ELF-1 (cell line): ENCODE measurements at places on chromosomes 3 and 15.

DNA sequence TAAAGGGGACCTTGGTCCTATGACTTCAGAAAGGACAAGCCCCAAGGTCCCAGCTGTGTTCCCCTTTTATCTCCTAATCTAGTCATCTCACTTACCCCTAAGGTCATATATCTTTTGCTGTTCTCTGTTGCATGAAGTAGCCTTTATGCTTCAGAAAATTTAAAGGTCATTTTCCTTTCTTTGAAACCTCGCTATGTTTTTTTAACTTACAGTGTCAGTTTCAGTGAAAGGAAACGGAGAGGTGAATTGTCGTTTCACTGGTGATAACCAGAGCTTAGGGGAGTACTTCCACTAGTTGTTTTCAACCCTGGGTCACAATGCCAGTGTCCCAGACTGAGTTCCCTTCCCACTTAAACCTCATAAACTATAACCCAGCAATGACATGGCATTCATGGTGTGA is 357.4 kb downstream of the GAP43 start:
- DNase-seq = no peak

DNA sequence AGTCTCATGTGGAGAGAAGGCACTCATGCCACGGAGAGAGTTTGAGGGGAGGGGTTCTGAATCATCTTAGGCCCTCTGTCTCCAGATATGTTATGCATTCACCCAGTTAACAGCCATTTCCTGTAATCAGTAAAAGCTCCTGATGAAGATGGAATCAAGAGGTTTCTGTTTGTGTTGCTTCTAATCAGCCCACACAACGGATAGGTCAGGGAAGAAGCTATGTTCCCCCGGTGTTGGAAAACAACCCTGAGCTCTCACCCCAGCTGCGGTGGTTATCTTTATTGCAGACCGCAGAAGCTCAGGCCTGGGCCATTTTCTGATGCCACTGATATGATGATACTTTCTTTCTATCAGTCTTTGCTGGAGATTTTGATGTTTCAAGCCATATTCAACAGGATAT is 338.5 kb upstream of the ONECUT1 start:
- DNase-seq = no peak

- DNase-seq = no peak
Observed at GRCh38 chr15:63946524-63947065, 99.7 kb downstream of the DAPK2 start.

- no peak for DNase-seq
Observed at GRCh38 chr3:162721736-162722135, 1225.1 kb downstream of the OTOL1 start.

DNA sequence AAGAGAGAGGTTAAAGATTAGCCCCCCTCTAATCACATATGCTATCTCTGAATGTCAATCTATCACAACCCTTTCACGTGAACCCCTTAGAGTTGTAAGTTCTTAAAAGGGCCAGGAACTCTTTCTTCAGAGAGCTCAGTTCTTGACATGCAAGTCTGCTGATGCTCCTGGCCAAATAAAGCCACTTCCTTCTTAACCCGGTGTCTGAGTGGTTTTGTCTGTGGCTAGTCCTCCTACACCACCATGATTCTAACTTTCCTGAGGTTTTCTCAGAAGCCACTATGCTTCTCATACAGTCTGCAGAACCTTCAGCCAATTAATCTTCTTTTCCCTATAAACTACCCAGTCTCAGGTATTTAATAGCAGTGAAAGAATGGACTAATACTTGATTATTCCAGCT is 231.1 kb upstream of the CNTN6 start:
- DNase-seq = no peak

GRCh38 chr15:55343168-55343567 is 24.1 kb downstream of the PIGB start:
- DNase-seq = no peak

GRCh38 chr15:91348752-91349500 is 248.9 kb downstream of the SV2B start:
- DNase-seq = no peak

GRCh38 chr3:120155108-120155507 is 60.9 kb upstream of the GSK3B start:
- no peak for DNase-seq

DNA sequence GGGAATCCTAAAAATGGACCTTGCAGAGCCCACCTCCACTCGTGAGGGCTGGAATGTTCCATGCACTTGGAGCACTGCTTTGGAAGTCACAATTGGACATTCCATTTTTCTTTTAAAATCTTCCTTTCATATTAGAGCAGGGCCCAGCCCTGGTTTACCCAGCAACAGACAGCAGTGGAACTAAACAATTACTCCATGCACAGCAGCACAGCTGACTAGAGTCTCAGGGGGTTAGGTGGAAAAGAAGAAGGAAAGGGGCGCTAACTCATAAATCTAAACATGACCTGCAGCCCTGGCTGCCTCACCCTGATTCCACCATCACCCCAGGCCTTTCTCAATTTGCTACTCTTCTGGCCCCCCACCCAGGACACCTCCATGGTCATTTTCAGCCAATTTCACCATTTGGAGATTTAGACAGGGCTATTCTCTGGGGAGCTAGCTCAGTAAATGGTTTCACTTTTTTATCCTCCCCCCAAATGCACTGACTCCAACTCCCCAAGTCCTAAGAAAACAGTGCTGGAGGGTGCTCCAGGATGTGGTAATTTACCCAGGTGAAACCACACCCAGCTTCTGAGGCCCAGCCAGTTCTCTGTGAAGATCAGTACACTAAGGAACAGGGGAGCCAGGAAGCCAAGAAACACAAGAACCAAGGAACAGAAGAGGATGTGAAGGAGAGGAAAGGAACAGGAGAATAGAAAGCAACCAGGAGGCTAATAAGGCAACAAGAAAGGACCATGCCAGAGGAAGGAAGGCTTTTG is 1.6 kb upstream of the LRRC31 start:
- DNase-seq = no peak

DNA sequence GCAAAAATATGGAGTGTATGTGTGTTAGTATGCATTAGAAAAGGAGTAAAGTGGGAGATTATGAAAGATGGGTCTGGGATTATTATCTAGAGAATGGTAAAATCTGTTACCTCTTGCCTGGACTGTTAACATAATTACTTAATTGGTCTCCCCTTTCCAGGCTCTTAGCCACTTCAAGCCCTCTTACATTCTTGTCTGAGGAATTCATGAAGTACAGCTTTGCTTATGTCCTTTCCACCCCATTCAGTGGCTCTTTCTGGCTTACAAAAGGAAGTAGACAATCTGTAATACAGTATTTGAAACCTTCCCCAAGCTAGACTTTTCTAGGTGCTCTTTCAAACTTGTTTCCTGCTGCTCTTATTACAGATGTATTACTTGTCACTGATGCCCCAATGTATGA is 129.8 kb downstream of the MBNL1 start:
- DNase-seq = no peak

DNA sequence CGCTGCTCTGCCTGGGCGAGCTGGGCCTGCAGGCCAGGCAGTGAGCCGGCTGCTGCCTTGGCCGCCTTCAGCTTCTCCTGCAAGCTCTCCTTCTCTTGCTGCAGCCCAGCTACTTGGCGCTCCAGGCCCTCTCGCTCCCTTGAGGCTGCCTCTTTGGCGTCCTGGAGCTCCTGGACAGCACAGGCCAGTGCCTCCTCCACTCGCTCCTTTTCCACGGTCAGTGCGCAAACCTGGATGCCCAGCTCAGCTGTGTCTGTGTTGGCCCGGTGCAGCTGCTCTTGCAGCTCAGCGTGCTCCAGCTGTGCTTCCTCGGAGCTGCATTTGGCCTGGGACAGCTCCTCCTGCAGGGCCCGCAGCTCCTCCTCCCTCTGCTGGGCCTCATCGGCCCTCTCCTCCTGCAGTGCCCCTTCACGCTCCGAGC is 23.1 kb downstream of the CXCR6 start:
- no peak for DNase-seq

GRCh38 chr3:76497636-76498035 is 542.3 kb upstream of the ROBO2 start:
- peak; percentile 71 for DNase-seq

- DNase-seq = peak; percentile 5
Observed at GRCh38 chr3:10600296-10600714, 94.9 kb upstream of the ATP2B2 start.

GRCh38 chr3:110267304-110267845 is 804.2 kb upstream of the NECTIN3 start:
- no peak for DNase-seq

- peak; percentile 51 for DNase-seq
Observed at GRCh38 chr15:98547741-98548138, 100.6 kb upstream of the IGF1R start.

GRCh38 chr3:16183601-16184270 is 9.3 kb downstream of the GALNT15 start:
- peak; percentile 36 for DNase-seq

DNA sequence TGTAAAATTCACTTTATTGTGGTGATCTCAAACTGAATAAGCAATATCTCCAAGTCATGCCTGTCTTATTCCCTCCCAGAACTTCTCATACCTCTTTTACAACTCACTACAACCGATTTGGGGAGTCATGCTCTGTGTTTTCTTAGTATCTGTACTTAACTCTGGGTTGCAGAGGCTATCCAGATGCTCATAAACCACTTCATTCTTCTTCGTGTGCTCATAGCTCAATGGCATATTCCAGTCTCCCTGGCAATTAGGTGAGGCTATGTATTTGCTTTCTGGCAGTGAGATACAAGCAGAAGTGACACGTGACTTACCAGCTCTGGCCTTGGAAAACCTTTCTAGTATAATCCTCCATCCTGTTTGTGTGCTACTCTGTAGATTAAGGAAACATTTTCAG is 360.9 kb downstream of the ZNF385D start:
- DNase-seq = no peak

DNA sequence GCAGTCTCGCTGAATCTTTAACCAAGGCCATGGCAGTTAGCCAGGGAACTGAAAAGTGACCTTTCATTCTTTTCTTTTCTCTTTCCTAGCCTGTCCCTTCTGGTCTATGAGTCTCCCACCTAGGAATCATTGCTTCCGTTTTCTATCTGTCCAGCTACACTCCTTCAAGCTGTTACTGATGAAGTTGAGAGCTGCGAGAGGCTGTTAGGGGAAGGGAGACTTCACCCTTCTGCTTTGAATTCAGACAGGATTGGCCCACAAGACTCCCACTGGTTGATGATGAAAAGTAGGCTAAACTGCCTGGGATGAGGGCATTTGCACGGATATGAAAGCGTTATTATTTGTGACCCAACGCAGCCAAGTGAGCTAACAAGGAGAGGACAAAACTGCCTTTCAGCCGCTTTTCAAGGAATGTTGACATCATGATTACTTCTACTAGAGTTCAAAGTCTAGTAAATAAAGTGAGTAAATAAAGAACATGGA is 30.2 kb downstream of the EIF4E3 start:
- no peak for DNase-seq

DNA sequence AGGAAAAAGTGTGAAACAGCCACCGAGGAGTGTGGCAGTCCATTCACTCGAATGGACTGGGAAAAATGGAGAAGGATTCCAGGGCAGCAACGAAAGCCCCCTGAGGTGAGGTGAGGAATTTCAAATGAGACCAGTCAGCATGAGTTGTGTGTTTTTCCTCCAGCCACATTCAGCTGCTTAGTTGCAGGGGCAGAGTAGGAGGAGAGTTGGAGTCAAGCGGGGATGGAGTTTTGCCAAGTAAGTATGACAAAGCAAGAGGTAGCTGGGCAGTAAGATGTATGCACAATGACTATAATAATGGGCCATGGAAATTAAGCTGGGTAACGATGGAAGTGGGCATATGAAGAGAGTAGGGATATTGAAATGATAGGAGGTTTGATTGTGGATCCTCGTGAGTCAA is 64.4 kb downstream of the CCDC54 start:
- peak; percentile 59 for DNase-seq

- no peak for DNase-seq
Observed at GRCh38 chr15:72991026-72991425, 61.2 kb upstream of the NEO1 start.

DNA sequence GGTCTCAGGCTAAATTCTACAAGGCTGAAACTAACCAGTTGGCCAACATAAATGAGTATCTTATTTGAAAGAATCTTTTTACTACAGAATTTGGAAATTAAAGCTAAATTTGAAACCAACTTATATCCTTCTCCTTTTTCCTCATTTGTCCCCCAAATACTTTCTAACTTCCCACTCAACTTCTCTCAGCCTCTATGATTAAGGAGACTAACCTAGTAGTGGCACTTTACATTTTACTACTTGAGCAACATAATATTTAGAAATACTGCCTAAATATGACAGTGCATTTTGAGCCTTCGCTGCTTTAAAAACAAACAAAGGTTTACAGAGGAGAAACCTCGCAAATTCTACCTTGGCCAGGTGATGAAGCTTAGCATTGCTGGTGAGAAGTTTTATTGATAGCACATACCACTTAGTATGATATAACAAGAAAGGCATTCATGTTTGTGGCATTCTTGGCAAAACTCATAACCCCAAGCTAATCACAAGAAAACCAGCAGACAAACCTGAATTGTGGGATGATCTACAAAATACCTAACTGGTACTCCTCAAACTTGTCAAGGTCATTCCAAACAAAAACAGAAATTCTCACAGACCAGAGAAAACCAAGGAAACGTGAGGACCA is 432.1 kb upstream of the CFAP20DC start:
- DNase-seq = no peak

DNA sequence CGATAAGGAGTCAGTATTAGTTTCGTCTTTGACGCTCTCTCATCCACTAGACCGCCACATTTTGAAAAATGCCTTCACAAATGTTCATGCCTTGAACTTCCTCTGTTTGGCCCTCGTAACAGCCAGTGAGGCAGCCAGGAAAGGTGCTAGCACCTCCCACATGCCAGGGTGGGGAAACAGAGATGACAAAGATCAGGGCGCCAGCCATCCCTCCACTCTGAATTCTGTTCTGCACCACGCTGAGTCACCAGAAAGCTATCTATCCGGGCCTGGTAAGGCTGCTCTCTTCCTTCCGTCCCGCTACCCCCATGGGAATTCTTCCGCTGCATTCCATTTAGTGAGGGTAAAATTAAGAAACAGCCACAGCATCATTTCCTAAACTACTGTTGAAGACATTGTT is 31.3 kb upstream of the BCL2L10 start:
- peak; percentile 76 for DNase-seq

DNA sequence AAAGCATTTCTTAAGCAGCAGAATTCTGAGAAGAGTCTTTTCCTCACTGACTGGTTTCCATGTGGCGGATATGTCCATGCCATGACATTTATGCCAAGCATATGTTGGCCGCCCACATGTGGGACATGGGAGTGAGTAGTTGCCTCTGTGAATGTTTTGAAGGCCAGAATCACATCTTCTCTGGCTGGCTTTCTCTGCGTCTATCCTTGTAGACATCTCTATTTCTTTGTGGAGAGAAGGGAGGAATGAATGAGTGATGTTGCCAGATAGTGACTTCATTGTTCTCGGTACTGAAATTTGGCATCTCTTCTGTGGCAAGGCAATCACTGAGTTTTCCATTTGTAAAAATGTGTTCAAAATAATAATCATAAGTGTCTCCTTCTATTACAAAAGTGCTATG is 316.0 kb downstream of the CLSTN2 start:
- no peak for DNase-seq

GRCh38 chr15:67608638-67608959 is 66.1 kb downstream of the MAP2K5 start:
- peak; percentile 3 for DNase-seq

GRCh38 chr3:29771602-29772001 is 490.7 kb downstream of the RBMS3 start:
- DNase-seq = no peak
